ENCODE measurements at places on chromosomes 6 and 20. TPM values are rescaled to one million over a fixed set of nuclear protein-coding genes. Genes with fewer than 3 reads are reported as not detected.

DNA sequence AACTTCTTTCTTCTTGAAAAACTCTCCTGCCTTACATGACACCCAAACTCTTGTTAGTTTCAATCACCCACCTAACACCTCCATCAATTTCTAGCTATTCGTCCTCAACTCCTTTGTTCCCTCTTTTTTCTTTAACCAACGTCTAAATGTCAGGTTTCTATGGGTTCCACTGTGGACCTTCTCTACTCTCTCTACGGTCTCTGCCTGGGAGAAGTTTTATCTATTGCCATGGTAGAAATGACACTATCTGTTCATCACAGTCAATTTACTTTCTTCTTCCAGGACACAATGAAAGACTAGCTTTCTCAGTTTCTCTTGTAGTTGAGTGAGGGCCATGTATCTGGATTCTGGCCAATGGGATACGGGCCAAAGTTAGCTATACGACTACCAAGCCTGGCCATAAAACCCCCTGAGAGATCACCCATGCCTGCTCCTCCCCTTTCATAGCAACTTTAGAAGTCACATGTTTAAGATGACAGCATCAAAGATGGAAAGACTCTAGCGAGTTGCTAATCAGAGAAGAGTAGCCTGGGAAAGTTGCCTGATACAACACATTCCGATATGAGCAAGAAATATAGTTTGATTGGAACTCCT lies 17.9 kb downstream of the RNGTT start:
- no peak for DNase-seq

- peak; percentile 64 for DNase-seq
These were observed 8.5 kb downstream of the SCGN start for GRCh38 chr6:25660512-25660911.

DNA sequence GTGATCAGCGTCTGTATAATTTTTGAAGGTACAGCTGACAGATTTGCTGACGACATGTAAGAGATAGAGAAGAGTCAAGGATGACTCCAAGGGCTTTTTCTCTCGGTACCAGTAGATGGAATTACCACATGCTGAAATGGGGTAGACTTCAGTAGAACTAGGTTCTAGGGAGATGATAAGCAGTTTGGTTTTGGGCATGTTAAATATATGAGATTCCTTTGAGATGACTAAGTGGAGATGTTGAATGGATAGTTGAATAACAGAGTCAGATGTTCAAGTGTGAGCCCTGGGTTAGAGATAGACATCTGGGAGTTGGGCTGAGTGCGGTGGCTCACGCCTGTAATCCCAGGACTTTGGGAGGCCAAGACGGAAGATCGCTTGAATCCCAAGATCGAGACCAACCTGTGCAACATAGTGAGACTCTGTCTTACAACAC lies 50.0 kb downstream of the PHF20 start:
- no peak for DNase-seq

DNA sequence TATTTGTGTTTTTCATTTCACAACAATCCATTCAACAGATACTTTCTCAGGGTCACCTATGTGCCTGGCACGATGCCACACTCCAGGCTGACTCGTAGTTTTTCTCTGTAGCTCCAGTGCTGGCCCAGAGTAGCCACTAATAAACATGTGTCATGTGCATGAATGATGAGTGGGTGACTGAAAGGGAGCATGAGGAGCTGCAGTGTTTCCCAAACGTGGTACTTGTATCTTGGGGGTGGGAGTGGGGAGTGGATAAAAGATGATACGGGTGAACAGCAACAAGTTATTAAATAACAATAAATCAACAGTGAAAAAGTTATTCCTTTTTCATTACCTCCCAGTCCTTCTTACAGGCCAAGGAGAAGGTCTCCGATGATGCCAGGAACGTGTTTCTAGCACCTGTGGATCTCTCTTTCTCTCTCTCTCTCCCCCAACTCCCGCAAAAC lies 17.1 kb downstream of the SRXN1 start:
- DNase-seq, result peak; percentile 60

- peak; percentile 85 for DNase-seq
These were observed 72.3 kb downstream of the BTBD9 start for GRCh38 chr6:38567436-38567835.

DNA sequence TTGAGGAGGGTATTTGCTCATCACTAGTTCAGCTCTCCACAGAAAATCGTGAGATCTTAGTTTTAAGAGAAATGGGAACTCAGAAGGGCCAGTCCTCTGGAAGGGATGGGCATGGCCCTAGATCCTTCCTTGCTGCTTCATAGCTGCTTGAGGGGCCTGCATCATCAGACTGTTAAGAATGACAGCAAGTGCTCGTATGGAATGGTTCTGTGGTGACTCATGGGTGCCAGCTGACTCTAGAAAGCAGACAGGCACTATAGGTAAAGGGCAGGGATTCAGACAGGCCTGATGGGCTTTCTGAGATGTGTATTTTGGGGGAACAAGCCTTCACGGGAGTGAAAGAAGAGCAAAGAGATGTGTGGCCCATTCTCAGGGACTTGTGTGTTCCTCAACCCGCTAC lies 90.8 kb downstream of the MYLK4 start:
- no peak for DNase-seq

DNA sequence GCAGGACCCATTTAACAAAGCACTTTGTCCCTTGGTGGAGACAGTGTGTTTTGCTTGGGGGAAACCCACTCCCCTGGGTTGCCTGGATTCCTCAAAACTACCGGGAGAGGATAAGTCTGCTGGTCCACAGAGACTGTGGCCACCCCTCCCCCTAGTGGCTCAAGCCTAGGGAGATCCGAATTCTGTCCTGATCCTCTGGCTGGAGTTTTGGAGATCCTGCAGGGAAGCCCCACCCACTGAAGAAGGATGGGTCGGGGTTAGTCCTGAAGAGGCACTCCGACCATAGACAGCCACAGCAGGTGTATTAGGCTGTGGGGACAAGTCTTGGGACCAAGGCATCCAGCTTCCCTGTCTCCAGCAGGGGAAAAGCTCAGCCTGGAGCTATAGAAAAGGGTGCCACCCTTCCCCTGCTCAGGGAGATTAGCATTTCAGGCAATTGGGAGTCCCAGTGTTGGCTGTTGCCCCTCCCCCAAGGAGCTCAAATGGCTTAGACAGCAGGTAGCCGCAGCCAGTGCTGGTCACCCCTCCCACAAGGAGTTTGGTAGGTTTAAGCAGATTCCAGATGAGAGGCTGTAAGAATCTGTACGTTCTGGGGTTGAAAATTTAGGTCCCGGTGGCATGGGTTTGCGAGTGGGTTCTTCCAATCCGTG lies 750.0 kb downstream of the TBC1D32 start:
- DNase-seq, result no peak

DNA sequence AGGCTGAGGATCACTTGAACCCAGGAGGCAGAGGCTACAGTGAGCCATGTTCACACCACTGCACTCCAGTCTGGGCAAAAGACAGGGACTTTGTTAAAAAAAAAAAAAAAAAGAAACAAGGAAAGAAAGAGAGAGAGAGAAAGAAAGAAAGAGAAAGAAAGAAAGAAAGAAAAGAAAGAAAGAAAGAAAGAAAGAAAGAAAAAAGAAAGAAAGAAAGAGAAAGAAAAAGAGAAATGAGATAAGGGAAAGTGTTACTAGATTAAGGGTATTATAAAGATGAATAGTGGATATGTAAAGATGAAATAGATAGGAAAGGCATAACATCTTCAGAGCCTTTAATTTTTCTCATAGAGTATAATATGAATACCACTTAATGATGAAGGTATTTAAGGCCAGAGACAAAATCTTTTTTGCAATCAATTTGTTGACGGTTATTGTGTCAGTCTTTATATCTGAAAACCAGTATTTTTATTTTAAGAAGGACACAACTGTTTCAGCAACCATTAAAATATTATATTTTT lies 26.6 kb downstream of the ABT1 start:
- DNase-seq, result no peak

DNA sequence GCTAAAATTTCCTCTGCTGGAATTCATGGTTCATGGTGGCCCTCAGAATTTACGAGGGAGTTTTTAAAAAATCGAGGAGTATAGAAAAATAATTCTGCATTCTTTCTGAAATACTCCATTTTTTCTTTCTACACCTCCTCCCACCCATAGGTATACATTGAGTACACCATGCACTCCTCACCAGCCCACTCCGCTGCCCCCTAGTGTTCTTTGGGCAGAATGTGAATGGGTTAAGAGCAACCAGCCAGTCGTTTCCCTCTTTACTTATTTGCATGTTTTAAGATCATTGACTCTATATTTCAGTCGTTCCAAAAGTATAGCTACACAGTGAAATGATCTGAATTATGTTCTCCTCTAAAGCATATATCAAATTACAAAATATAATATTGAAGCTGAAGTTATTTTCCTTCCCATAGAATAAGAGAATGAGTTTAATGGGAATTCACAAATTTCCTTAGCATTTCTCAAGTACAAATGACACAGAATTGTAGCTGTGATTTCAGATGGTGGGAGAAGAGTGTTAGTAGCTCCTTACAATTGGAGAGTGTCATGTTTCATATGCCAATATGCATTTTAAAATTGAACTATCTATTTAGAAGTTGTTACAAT lies 977.7 kb upstream of the SLC35B3 start:
- DNase-seq, result peak; percentile 42

GRCh38 chr6:56570413-56571359 lies 72.0 kb downstream of the DST start:
- DNase-seq, result no peak

DNA sequence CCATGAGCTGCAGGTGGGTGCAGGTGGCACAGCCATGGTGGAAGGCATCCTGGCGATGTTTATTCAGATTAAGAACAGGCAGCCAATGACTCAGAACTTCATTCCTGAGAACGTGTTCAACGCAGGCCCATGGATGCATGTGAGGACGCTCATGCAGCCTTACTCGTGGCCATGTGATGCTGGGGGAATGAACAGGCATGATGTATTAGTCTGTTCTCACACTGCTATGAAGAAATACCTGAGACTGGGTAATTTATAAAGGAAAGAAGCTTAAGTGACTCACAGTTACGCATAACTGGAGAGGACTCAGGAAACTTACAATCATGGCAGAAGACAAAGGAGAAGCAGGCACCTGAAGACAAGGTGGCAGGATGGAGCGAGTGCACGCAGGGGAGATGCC lies 146.6 kb downstream of the RNASET2 start:
- no peak for DNase-seq

- DNase-seq, result no peak
These were observed 36.5 kb downstream of the SCML4 start for GRCh38 chr6:107787589-107787960.

- no peak for DNase-seq
These were observed 18.5 kb downstream of the POM121L2 start for GRCh38 chr6:27293436-27294098.

GRCh38 chr6:44024574-44025219 lies 102.6 kb downstream of the MRPL14 start:
- no peak for DNase-seq

DNA sequence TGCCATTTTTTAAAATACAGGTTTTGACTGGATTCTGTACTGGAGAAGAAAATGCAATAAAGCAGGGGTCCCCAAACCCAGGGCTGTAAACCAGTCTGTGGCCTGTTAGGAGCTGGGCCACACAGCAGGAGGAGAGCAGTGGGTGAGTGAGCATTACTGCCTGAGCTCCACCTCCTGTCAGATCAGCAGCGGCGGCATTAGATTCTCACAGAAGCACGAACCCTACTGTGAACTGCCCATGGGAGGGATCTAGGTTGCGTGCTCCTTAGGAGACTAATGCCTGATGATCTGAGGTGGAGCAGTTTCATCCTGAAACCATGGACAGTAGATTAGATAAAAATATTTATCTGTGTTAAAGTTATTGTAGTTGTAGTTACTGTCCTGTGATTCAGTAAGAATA lies 21.1 kb upstream of the FBXO9 start:
- DNase-seq, result peak; percentile 37

DNA sequence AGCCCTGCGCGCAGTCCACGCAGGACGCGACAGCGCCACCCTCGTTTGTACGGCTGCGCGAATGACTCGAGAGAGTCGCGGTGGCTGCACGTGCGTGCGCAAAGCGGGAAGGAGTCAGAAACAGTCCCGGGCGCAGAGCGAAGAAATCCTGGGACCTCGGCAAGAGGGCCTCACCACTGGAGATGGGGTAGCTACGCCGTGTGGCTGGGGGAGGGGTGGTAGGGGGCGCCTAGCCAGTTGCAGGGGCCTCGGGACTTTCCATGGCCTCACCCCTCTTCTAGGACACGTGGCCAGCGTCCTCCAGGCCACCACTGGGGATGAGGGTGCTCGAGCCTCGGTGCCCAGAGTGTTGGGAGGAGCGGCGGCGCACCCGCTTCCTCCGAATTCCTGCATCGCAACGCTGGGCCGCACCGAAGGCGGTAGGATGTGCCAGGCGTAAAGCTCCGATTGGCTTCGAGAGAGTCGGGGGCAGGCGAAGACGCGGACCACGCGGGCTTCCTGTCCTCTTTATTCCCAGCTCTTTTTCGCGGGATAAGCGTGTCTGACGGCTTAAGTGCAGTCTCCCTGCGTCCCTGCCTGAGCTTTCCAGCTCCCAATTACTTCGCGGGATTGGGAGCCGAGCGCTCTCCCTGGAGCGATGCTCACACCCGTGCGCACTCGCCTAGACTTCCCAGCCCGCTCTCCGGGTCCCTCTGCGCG lies 38.7 kb downstream of the NCR2 start:
- no peak for DNase-seq

The OR12D3 gene
- polyA plus RNA-seq, result not detected

The ZNF451 gene
- 27.7 TPM for polyA plus RNA-seq

The ZNF165 gene
- 0.98 TPM for polyA plus RNA-seq

The SLC32A1 gene
- polyA plus RNA-seq, result 0.24 TPM

The HCRTR2 gene
- 0.03 TPM for polyA plus RNA-seq

The MOXD1 gene
- 45.0 TPM for polyA plus RNA-seq

The ZNF334 gene
- 19.1 TPM for polyA plus RNA-seq

The TNXB gene
- 506 TPM for polyA plus RNA-seq

The GRM1 gene
- 0.08 TPM for polyA plus RNA-seq

The CTAGE9 gene
- not detected for polyA plus RNA-seq

The GCLC gene
- 7.3 TPM for polyA plus RNA-seq

The CCHCR1 gene
- 4.5 TPM for polyA plus RNA-seq

The ADGRB3 gene
- 4.6 TPM for polyA plus RNA-seq

All from adrenal gland (tissue), 19 donors.